Stimulated activated CD4-positive, alpha-beta T cell treated with anti-CD3 and anti-CD28 coated beads, Interleukin-12 subunit alpha, Interleukin-12 subunit beta, amount 100 ng/mL, for 24 hours (primary cell): ENCODE measurements at places on chromosomes 5 and 9.

DNA sequence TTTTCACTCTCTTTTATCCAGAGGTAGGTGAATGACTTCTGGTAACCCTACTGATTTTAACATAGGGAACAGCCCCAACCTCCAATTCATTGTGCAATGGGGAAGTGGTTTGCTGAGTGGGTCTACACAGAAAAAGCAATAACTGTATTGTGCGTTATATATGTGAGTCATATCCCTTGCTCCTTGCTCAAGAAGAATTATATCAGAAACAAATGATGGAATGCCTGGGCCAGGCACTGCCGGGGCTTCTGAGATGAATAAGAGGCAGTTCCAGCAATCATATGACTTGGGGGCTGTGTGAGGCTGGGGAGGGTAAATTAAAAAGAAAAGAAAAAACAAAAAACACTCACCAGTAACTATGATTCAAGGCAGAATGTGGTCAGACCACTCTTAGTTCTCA is 79.2 kb upstream of the ABCA1 start:
- DNase-seq: no peak

DNA sequence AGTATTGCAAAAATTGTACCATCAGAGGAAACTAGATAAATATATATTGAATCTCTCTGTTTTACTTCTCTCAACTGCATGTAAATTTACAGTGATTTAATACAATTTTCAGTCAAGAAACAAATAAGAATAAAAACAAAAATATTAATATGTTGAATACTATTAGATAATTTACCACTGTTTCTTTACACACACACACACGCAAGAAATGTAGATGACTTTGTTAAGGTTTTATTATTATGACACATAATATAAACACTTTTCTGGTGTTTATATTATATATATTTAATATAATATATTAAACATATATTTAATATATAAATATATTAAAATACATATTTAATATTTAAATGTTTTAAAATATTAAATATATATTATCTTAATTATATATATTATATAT is 814.3 kb upstream of the CDH10 start:
- DNase-seq: no peak

GRCh38 chr5:72539726-72540125 is 32.5 kb upstream of the ZNF366 start:
- DNase-seq: no peak

DNA sequence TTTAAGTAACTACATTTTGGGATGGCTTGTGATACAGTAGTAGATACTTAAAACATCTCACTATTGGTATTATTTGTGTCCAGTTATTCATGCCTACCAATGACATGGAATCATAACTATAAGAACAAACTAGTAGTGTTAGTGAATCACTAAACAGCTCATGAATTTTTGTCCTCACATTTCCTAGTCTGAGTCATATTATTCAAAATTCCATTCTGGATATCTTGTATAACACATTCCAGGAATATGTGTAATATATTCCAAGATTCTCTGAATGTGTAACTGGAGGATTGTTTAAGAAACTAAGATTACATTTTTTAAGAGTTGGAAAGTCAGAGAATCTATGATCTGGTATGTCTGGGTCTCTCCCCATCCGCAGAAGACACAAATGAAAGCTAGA is 565.3 kb upstream of the ZNF608 start:
- DNase-seq: no peak

- DNase-seq: no peak
Observed at GRCh38 chr5:39264528-39264927, 45.2 kb upstream of the FYB1 start.

DNA sequence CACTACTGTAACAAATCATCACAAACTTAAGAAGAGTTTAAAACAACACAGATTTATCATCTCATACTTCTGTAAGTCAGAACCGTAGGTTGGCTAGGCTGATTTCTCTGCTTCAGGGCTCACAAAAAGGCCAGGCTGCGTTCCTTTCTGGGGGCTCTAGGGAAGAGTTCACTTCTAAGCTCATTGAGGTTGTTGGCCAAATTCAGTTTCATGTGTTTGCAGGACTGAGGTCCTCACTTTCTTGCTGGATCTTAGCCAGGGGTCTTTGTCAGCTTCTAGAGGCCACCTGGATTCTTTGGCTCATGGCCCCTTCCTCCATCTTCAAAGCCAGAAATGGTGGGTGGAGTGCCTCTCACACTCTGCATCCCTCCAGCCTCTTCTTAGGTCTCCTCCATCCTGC is 76.0 kb downstream of the ACTBL2 start:
- no peak for DNase-seq

- DNase-seq: no peak
Observed at GRCh38 chr9:118984607-118985006, 384.6 kb downstream of the BRINP1 start.

DNA sequence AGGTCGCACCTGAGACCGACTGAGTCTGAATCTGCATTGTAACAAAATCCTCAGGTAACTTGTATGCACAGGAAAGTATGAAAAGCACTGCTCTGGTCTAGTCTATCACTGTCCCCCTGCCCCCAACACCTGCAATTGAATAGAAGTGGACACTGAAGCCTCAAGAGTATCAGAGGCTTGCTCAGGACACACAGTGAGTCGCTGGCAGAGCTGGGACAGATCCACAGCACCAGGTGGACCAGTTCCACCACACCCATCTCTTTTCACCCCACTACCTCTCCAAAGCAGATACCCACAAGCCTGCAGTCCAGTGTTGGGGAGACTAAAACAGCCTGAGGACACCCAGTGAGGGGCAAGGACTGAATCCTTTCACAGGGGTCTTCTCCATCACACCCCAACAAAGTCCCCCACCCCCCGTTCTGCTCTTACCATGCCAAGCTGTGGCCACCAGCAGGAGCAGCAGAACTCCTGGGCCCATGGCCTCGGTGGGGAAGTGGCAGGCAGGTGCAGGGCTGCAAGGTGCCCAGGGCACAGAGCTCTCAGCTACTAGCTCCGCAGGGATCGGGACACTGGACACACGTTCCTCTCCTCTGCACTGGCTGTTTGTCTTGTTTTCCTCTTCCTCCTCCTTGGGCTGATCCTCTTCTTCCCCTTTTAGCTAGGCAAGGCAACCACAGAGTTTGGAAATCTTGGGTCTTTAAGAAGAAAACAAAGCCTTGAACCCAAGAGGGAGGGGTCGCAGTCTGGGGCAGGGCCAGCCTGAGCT is at the start of gene CSF1R:
CSF1R (minus strand) TSS at position 605 of the 766 bp plus-strand sequence; CDS start at position 478, 127 bp downstream.
- DNase-seq: no peak

- DNase-seq: peak; percentile 67
Observed at GRCh38 chr5:176653401-176654385, 6.4 kb downstream of the TSPAN17 start.

DNA sequence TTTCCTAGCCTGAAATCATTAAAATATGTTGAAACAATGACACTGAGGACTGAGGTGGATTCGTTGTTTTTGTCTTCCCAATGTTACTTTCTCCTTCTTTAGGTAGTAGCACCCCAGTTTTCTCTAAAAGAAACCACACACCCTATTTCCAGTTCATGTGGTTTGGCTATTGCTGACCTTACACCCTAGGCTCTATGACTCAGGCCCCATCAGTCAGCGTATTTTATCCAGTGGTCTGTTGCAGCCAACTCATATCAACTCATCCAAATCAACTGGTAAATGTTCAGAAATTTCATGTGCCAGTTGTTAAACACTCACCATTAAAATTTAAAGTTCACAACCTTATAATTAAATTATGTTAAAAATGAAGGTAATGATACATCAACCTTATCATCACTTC is 44.6 kb upstream of the NFIB start:
- DNase-seq: no peak

- DNase-seq: no peak
Observed at GRCh38 chr9:71364186-71364955, 242.9 kb upstream of the TRPM3 start.

DNA sequence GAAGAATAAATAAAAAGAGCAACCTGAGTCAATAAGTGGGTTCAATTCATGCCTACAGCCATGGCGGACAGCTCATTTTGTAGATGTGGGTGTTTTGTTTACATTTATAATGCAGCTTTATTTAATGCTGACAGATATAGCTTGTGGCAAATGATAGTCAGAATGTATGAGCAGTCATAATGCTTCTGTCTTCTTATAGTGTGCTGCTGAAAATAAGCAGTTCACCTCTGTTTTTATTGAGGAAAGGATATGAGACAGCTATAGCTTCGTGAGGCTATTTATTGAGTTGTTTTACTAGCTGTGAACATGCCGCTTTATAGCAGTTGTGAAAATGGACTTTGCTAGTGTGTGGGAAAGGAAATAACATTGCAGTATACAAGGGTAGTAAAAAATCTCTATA is 147.4 kb downstream of the PBX3 start:
- DNase-seq: no peak

GRCh38 chr9:19648672-19649071 is 140.2 kb downstream of the SLC24A2 start:
- no peak for DNase-seq

GRCh38 chr5:68499987-68500386 is 284.4 kb downstream of the PIK3R1 start:
- no peak for DNase-seq

- no peak for DNase-seq
Observed at GRCh38 chr9:130072515-130073235, 19.0 kb downstream of the GPR107 start.

GRCh38 chr9:127741831-127742434 is 6.8 kb upstream of the TOR2A start:
- no peak for DNase-seq

DNA sequence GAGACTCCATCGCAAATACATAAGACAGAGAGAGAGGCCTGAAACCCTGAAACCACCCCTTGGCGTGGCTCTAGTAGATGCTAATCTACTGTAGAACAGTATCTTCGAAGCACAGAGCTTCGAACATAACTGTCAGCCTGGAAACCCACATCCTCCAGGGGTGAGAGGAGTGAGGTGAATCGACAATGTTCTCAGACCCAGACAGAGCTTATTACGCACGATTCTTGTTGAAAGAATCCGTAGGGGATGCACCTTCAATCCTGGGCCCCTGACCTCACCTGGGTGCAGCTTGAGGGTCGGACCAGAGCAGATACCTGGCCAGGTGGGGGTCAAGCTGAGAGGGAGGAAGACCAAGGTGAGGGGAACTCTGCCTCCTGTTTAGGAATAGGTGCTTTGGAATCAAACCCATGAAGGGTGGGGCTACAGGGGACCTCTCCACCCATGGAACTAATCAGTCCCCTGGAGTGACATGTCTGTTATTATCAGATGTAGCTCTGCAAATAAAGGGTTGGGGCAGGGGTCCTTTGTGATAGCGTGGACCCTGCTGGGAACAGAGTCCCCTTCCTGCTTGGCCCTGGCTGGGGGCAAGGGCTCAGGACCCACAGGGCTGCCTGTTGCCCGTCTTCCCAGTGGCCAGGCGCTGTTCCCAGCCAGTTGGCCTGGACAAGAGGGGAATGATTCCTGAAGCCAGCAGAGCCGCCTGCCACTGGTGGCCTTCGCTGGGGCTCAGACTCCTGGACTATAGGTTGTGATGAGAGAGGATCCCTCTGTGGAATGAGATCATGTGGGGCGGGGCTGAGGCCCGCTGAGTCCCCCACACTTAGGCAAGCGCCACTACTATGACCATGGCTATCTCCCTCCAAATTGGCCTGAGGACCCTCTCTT is 41.2 kb downstream of the DBH start:
- DNase-seq: no peak

GRCh38 chr9:79176014-79176697 is 395.6 kb upstream of the TLE4 start:
- DNase-seq: no peak

- DNase-seq: no peak
Observed at GRCh38 chr5:148615644-148616275, 38.6 kb downstream of the HTR4 start.

DNA sequence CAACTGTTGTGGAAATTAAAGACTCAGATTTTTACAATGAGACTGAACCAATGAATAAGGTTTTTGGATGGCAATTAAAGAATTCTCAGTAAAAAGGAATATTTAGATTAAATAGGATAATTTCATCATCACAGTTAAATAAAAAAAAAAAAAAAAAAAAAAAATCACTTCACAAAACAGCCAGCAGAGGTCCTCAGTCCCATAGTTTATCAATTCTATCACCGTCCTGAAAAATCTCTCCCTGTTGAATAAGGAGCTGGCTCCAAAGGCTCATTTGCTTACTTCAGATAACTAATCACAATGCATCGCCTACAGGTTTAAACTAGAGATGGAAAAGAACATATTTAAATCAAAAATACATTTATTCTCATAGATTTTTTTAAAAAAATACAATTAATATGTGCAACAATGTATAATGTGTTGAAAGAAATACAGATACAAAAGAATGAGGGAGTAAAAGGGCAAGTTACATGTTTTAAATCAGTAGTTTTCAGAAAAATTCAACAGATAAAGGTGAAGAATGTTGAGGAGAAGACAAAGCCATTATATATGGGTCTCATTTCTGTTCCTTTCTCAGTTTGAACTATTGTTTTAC is 175.8 kb upstream of the CHD1 start:
- DNase-seq: no peak

DNA sequence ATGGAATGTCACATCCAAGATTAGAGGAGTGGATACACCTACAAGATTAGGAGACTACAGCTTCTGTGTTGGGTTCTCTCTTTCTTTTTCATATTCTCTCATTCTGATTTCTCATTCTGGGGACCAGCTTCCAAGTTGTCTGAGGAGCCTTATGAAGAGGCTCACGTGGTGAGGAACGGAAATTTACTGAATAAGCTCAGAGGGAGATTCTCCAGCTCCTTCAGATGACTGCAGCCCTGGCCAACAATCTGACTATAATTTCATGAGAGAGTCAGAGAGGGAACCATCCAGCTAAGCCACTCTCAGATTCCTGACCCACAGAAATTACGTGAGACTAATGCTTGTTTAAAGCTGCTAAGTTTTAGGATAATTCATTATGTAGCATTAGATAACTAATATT is 27.1 kb upstream of the TENT2 start:
- no peak for DNase-seq

DNA sequence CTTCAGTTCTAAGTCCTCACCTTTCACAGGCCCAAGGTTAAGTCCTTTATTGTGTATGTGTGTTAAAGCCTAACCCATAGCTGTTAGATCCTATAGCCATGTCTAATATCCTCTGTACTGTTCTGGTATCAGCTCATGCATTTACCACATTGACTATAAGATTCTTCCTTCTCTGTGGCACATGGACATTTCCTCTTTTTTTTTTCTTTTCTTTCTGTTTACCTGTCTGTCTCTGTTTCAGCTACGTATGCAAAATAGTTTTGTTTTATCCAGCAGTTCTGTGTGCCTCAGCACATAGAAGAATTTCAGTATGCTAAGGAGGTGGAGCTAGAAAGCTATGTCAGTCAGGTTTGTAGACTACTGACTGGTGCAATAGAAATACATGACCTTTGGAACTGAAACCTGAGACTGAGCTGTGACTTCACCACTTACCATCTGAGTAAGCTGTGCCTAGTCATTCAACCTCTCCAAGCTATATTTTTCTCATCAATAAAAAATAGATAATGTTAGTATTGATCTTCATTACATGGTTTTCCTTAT is 155.6 kb upstream of the VLDLR start:
- DNase-seq: no peak

- DNase-seq: no peak
Observed at GRCh38 chr5:113081881-113082546, 105.4 kb downstream of the DCP2 start.

DNA sequence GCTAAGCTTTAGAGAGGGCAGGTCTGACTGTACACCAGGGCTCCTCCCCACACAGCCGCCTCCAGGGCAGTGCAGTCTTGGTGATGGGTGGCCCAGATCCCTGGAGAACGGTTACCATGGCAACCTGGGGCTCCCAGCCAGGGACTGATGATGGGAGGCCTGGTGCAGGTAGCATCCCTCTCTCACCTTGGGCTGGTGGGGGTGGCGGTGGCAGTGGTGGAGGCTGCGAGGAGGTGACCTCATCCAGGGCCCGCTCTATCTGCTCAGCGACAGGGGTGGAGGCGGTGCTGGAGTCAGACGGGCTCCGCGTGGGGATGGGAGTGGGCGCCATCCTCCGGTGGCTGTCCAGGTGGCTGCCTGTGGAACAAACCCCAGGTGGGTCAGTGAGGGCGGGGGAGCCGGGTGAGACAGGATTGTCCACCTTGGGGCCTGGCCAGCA is 12.3 kb downstream of the PRR7 start:
- DNase-seq: no peak
